ENCODE measurements at places on chromosomes 4 and X.

GRCh38 chrX:150841456-150842197, 56.8 kb downstream of the CD99L2 start:
- no peak for DNase-seq

- peak; percentile 22 for DNase-seq
Measured at GRCh38 chrX:133838761-133839676, 146.4 kb downstream of the GPC3 start.

DNA sequence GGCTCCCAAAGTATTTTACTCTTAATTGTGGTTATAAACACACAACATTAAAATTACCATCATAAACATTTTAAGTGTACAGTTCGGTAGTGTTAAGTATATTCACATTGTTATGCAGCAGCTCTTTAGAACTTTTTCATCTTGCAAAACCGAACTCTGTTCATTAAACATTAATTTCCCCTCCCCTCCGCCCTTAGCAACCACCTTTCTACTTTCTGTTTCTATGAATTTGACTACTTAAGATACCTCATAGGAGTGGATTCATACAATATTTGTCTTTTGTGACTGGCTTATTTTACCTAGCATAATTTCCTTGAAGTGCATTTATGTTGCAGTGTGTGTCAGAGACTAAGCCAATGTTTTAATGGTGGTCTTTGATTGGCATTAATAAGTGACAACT, 32.6 kb downstream of the IL13RA1 start:
- DNase-seq = no peak

DNA sequence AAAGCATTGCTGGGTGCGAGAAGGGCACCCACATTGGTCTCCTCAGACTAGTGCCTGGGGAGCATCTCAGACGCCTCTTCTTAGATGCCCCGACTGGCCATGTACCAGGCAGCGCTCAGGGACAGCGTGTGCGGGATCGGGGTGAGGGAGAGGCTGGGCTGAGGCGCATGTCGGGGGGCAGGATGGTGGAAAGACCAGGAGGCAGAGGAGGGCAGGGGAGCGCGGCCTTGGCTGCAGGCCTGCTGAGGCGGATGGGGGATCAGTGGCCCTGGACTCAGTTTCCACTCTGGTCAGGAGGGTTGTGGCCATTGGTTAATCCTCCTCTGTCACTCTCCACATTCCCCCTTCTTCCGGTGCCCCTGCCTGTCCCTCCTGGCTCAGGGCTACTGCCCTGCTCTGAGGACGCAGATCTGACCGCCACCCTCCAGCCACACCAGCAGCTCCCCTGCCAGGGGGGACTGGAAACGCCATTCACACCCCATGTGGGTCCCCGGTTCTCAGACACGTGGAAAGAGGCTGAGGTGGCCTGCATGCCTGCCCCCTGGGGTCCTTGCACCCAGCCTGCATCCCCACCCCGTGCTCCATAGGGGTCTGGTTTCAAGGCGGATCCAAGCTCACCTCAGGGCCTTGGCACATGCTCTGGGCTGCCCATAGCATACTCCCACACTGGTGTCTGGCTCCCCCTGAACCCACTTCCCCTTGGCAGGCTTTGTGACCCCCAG, 105.9 kb downstream of the CPZ start:
- DNase-seq = no peak

GRCh38 chrX:155997436-155997835, at the start of gene IL9R:
TSS of gene IL9R (plus strand) at chrX:155997696. CDS start at chrX:155997760, 64 bp downstream.
- peak; percentile 70 for DNase-seq

GRCh38 chrX:81316163-81316562, 114.3 kb downstream of the SH3BGRL start:
- DNase-seq = no peak

DNA sequence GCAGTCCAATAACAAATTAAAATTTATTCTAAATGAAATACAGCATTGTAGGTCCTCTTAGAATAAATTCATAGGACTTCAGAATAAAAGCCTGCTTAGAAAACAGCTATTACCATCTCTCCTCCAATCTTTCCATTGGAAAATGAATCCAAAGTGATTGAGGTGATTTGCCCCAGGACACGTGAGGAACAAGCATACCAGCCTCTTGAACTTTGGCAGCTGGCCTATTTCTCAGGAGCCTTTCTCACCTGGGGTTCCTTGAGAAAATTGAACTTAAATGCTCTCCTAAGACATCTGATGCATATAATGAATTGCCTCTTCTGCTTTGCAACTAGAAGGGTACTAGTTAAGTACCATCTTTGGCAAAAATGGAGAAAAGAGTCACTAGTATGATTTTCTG, 13.5 kb downstream of the ARHGAP24 start:
- no peak for DNase-seq

GRCh38 chrX:18390941-18391538, 34.4 kb upstream of the CDKL5 start:
- DNase-seq = peak; percentile 56

DNA sequence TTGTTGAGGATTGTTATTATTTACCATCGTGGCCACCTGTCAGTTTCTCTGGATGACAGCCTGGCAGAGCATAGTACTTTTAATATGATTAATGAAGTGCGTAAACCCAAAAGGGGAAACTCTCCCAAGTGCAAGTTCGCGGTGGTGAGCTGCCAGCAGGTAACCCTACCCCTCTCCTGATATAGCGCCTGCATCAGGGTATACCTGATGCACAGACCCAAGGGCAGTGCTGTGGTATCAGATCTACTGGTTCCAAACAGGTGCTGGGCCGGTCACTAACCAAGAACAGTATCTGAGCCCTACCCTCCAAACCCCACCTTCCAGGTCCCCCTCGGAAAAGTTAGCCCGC, 1.6 kb downstream of the RNF150 start:
- DNase-seq = peak; percentile 9

DNA sequence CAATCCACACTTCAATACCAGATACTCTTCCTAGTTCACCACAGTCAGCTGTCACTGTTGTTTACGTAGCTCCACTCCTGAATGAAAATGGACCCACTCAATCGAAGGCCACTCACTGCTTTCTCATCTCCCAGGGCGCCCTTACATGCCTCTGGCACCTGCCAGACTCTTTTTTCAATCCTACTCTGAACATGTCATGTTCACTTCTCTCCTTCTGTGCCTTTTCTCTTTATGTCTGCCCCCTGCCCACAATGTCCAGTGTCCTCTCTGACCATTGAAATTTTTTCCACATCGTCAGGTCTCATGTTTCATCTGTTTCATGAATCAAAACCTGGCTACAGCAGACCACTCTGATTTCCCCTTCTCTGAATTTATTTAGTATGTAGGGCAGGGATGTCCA, 1.3 kb upstream of the MGAT4D start:
- no peak for DNase-seq

- no peak for DNase-seq
Measured at GRCh38 chrX:110037178-110037577, 34.3 kb downstream of the TMEM164 start.

GRCh38 chrX:107227780-107228485, 21.5 kb downstream of the DNAAF6 start:
- DNase-seq = no peak

DNA sequence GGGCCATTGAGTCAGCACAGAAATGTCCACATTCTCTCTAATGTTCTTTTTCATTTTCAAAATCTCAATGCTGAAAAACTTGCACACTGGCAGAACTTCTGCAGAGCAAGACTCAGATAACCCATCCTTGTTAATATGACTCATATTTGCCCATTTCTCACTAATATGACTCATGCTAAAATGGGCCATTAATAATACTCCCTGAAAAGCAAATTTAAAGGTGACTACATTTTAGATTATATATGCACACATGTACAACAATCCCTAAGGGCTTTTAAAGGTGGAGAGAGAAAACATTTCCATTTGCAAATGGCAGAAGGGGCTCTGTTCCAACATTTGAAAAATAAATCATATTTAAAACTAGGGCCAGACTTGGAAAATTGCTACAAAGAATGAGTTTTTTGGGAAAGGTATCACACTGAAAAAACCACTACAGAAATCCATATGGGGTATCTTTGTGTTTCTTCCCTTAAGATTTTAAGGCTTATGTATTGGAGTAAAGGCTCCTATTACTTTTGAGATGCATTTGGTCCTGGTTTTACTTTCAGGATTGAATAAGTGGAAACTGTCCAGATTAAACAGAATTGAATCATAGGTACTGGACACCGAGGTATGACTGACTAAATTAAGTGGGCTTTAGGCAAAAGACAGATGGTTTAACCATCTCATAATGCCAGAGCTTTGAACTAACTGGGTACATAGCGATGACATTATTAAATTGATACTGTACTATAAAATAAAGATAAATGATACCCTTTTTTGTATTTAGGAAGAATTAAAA, 30.0 kb downstream of the TLR2 start:
- DNase-seq = no peak

DNA sequence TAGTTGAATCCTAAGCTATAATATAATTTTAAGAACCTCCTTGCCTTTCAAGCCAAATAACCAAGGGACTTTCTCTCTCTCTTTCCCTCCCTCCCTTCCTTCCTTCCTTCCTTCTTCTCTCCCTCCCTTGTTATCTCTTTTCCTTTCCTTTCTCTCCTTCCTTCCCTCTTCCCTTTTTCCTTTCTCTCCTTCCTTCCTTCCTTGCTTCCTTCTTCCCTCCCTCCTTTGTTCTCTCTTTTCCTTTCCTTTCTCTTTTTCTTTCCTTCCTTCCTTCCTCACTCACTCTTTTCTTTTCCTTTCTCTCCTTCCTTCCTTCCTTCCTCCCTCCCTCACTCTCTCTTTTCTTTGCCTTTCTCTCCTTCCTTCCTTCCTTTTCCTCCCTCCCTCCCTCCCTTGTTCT, 42.4 kb downstream of the PDGFRA start:
- no peak for DNase-seq

DNA sequence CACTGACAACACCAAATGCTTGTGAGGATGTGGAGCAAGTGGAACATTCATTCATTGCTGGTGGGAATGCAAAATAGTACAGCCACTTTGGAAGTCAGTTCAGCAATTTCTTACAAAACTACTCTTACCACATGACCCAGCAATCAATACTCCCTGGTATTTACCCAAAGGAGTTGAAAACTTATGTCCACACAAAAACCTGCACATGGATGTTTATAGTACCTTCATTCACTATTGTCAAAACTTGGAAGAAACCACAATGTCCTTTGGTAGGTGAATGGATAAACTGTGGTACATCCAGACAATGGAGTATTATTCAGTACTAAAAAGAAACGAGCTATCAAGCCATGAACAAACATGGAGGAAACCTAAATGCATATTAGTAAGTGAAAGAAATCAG, 27.5 kb downstream of the HUWE1 start:
- no peak for DNase-seq

DNA sequence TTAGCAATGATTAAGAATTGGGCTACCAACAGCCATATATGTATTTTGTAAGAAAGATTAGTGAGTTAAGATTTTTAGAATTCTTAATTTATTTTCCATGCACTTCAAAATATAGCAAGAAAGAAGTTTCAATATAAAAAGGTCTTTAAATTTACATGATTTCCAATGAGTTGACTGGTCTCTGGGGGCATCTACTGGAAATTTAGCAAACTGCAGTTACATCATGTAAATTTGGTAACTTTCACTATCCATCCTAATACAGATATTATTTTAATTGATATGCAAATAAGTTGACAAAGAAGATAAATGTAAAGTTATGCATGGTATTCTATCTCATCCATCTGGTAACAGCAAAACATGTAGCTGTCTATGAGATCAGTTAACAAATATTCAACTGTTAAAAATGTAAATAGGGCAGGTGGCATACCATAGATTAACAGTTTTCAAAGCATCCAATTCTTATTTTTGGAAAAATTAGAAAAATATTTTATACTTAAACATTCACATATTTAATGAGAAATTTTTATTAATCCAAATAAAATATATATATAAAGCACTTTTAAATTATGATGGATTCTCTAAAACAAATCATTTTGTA, 29.1 kb downstream of the TTC29 start:
- DNase-seq = peak; percentile 6

- no peak for DNase-seq
Measured at GRCh38 chrX:3271183-3271833, 75.1 kb downstream of the MXRA5 start.

DNA sequence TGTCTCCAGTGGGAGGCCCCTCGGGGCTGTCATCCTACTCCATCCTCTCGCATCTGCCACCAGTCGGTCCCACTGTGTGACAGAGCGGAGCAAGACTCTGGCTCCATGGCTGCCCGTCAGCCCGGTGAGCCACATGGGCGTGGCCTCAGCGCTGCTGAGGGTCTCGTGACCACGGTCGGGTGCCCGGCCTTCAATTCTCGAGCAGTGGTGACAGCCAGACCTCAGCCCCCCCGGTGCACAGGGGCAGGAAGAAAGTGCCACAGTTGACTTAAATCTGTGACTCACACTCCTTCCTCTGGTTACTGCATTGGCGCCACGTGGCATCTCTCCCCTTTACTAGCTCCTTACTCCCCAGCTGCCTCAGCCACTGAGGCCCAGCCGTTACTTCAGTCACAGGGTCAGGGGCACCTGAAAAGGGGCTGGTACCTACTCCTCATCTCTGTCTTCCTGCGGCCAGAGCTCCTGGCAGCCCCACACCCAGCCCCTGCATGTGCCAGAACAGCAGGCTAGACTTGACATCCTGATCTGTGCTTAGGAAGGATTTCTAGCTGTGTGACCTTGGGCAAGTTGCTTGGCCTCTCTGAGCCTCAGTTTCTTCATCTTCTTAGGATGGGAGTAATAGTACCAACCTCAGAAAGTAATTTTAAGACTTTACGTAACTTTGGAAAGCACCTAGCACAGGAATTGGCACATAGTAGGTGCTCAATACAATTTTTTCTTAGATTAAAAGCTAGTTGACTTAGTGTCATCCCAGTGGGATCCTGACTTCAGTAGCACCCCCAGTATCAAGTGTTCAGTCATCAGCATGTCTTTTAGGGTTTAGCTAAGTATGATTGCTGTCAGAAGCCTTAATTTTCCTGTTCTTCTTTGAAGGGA, 66.1 kb downstream of the TNIP2 start:
- DNase-seq = no peak
